EL (cell line): ENCODE measurements at places on chromosomes 12 and 14.

DNA sequence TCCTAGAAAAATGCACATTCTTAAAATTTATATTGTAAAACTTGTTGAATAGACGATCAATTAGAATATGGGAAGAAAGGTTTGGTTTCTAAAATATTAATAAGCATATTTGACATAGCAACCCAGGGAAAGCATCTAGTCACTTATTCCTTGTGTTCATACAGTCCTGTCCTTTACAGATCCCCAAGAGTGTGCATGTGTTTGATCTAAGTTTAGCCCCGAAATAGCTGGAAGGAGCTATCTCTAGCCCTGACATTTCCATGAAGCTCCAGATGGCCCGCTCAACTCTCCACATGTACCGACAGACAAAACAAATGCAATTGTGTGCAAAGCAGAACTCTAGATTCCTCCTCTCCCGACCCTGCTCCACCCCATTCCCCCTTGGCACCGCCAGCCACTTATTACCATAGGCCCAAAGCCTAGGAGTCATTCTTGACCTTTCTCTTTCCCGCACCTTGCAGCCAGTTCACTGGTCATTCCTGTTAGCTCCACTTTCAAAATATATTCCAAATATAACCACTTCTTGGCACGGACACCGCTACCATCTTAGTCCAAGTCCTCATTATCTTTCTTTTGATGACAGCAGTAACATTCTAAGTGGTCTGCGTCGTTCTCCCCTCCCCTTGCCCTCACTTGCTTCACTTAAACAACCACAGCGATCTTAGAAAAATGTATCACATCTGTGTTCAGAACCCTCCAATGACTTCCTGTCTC, 45.4 kb upstream of the GZMB start:
- no peak for DNase-seq

DNA sequence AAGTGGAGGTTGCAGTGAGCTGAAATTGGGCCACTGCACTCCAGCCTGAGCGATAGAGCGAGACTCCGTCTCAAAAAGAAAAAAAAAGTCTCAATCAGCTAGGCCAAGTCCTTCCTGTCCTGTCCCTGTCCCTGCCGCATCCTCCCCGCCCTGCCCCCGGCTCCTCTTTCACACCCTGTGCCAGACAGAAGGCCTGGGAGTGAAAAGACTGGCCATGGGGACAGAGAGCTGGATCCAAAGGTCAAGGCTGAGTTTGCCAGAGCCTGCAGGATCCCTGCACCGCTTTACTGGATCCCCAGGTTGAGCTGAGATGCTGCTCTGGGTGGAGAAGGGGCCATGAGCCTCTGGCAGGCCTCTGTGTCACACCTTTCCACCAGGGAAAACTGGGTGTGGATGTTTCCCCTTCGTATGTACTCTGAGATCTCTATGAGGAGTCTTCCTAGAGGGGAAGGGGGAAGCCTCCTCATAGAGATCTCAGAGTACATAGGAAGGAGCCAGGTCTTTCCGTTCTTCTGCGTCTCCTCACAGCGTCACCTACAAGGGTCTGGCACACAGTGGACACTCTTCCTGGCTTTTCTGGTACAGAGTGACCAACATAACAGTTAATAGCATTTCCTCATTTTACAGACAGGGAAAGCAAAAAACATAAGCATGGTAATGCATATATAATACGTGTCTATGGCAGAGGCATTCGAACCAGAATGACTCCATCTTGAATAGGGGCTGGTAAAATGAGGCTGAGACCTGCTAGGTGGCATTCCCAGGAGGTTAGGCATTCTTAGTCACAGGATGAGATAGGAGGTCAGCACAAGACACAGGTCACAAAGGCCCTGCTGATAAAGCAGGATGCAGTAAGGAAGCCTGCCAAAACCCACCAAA, 35.1 kb downstream of the NINJ2 start:
- DNase-seq = no peak

DNA sequence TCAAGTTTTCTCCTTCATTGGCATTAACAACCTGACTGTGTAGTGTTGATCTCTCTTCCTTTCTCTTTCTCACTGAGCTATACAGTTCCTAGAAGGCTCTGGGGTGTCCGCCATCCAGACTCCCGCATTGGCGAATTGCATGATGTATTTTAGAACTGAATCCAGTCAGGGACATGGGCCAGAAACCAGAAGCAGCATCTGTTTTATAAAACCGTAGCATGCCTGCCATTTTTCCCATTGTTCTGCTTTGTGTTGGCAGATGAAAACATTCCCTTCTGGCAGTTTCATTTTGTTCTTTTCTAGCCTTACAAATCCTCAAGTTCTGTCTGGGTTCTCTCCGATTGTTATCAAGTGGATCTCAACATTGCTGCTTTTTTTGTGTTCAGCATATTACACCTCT, 268.3 kb upstream of the SEL1L start:
- DNase-seq = no peak

DNA sequence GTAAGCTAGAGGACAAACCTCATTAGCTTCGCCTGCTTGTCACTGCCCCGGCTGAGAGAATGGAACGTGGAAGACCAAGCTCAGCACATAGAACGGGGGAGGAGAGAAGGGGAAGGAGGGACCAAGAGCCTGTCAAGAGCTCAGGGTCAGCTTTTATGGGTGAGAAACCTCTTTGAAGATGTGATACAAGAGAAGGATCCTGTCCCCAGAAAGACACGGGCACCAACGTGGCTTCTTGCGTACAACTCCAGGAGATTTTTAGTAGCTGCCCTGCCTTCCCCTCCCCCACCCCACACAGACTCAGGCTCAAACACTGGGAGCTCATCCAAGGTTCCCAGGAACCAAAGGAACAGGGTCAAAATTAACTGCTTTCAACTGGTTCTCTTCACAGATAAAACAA, 34.7 kb downstream of the APPL2 start:
- DNase-seq = no peak

DNA sequence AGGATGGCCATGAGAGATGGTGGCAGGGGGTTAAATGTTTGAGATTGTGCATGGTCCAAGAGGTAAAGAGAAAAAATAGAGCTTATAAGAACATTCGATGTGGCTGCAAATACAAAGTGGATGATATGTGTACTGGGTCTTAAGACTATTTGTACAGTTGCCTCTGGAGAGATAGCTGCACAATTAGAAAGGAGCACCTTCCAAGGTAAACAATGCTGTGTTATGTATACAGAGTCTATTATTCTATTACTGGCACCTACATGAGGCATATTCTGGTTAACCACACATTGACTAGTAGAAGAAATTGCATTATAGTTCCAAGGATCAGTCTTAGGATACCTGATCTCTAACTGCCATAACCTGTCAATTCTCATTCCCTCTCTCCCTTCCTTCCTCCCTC, 238.0 kb upstream of the FOXN3 start:
- DNase-seq = no peak

GRCh38 chr12:107258780-107259179, 165.4 kb upstream of the CRY1 start:
- no peak for DNase-seq

DNA sequence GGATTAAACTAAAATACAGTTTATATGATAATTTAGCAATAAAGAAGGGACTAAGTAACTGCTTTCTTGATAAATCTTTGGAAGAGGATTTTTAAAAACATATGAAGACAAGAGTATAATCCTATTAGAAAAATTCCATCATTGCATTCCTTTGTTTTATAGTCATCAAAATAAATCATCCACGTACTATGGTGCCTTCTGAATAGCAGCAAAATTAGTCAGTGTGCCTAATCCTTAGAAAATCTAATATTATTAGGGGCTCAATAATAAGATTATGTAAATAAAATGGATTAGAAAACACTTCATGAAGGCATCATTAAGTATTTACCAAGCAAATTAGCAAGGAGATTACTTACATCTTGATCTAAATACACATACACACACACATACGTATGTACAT, 102.1 kb downstream of the KCNH5 start:
- peak; percentile 48 for DNase-seq

GRCh38 chr12:111732786-111733185, 33.9 kb upstream of the ALDH2 start:
- no peak for DNase-seq
